ENCODE measurements at places on chromosomes 12 and 14. TPM values are rescaled to one million over a fixed set of nuclear protein-coding genes. Genes with fewer than 3 reads are reported as not detected.

Gene RND1
- 0.12 TPM for total RNA-seq

Gene CLIP1
- total RNA-seq = 70.5 TPM

Gene GLS2
- 0.22 TPM for total RNA-seq

Gene DPPA3
- not detected for total RNA-seq

Gene PTGER2
- 17.5 TPM for total RNA-seq

Gene RPL41
- 1,557 TPM for total RNA-seq

Gene SDS
- total RNA-seq = not detected

Gene CMTM5
- 0.50 TPM for total RNA-seq

Gene TAS2R7
- not detected for total RNA-seq

Gene MIPOL1
- total RNA-seq = 17.1 TPM

Gene CLEC4A
- 0.33 TPM for total RNA-seq

Gene KERA
- total RNA-seq = not detected

Gene KIAA0586
- total RNA-seq = 35.7 TPM

Gene KCNA5
- total RNA-seq = not detected

Gene KRT78
- total RNA-seq = not detected

Gene OR11H12
- not detected for total RNA-seq

Gene LRFN5
- total RNA-seq = 25.5 TPM

Gene DTX1
- total RNA-seq = under 0.01 TPM

Gene TCTN2
- 13.6 TPM for total RNA-seq

Gene CD163
- not detected for total RNA-seq

Gene VAMP1
- total RNA-seq = 3.3 TPM

Gene LRRK2
- total RNA-seq = 9.6 TPM

Gene LRRIQ1
- 0.62 TPM for total RNA-seq

Gene TSPAN31
- total RNA-seq = 56.9 TPM

Gene RFLNA
- 0.50 TPM for total RNA-seq

Gene FITM1
- not detected for total RNA-seq

Gene OR6C4
- not detected for total RNA-seq

Gene ALX1
- total RNA-seq = 3.8 TPM

Gene FGF6
- total RNA-seq = not detected

Gene SLC38A1
- total RNA-seq = 114 TPM

Gene KCNK10
- total RNA-seq = not detected

Gene KRT5
- 0.22 TPM for total RNA-seq

Gene C12orf54
- not detected for total RNA-seq

Gene SERPINA3
- 2.1 TPM for total RNA-seq

Gene BCAT1
- total RNA-seq = 243 TPM

Gene THTPA
- 14.5 TPM for total RNA-seq

Gene FOXG1
- under 0.01 TPM for total RNA-seq

Gene SART3
- 75.6 TPM for total RNA-seq

Gene LGMN
- total RNA-seq = 10.3 TPM

Gene SLC7A8
- 21.5 TPM for total RNA-seq

Gene ASB2
- total RNA-seq = 1.2 TPM

Gene RNF212B
- not detected for total RNA-seq

Gene RBM19
- 24.4 TPM for total RNA-seq

Gene FAIM2
- 3.0 TPM for total RNA-seq

Gene MGP
- 45.0 TPM for total RNA-seq

Gene TAS2R20
- total RNA-seq = 5.8 TPM

Gene FGF23
- not detected for total RNA-seq

Gene GUCY2C
- total RNA-seq = not detected

Gene LTBP2
- total RNA-seq = 134 TPM

Gene EPYC
- not detected for total RNA-seq

Gene PHETA1
- total RNA-seq = 9.0 TPM

Gene CCDC38
- total RNA-seq = not detected

Gene SLC16A7
- total RNA-seq = 50.0 TPM

Gene CDK4
- 177 TPM for total RNA-seq

Gene PLCZ1
- total RNA-seq = not detected

Gene KRT83
- total RNA-seq = not detected

Gene BBOF1
- total RNA-seq = 4.4 TPM

Data from uterine smooth muscle cell (primary cell).